ELF-1 (cell line): ENCODE measurements at places on chromosomes 11 and 22.

- peak; percentile 0 for DNase-seq
Measured at GRCh38 chr11:125946712-125947418, 1.0 kb downstream of the VSIG10L2 start.

GRCh38 chr22:49492741-49493251 is 334.9 kb downstream of the BRD1 start:
- no peak for DNase-seq

DNA sequence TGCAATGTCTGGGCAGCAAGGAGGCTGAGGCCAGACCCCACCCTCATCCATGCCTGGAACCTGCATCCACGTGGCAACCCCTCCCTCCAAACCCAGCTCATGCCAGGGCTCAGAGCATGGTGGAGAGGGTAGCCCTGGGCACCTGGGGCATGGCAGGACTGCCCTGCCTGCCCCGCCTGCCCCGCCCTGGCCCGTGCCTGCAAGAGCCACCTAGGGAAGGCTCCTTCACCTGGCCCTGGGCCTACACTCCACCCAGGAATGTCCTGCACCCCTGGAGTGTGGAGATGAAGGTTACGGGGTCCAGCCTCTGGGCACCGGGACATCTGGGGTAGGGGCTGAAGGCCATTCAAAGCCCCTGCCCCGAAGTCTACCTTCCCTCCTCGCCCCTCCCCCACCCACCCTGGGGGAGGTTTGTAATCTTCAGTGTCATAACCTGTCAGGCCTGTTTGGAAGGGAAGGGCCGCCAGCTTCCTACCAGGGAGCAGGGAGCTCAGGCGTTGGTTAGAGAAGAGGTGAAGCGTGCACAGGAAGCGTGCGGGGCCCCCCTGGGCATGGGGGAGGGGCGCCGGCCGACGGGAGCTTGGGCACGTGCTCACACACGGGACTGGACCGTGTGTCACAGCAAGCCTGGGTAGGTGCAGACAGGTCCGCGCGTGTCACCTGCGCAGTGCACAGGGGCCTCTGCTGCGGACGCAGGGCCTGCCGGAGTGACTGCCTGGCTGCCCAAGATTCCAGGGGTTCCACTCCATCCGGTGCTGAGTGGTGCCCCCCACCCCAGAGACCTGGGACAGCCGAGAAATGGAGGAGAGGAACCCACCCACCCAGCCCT is 30.7 kb upstream of the TH start:
- DNase-seq, result peak; percentile 92

DNA sequence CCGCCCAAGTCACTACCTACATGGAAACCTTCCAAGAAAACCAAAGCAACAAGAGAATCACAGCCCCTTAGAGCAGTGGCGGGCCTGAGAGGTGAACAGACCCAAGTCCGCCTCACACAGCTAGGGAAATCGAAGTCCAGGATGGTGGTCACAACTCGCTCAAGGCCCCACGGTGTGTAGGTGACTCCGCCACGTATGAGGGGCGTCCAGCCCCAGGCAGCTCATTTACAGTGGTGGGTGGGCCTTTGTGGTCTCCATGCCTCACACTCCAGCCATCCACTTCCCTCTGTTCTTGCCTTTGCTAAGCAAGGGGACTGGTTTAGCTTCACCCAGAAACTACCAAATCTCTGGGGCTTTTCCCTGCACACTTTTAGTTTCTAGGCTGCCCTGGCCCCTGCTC is 9.7 kb upstream of the TCF20 start:
- no peak for DNase-seq

DNA sequence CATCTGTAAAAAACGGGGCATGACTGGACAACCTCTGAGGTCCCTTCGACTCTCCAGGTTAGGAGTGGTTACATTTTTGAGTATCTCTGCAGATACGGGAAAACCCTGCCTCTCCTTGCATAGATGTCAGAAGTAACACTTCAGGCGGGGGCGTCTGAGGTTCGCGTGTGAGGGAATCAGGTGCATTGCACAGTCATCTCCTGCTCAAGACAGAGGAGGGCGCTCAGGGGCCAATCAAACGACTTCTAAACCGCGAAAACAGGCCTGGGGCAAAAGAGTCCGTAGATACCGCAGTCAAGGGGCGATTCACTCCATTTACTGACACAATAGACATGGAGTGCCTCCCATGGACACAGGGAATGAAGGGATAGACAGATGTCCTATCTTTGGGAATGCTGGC is 31.7 kb downstream of the KIRREL3 start:
- peak; percentile 81 for DNase-seq

GRCh38 chr11:117005758-117006157 is 92.5 kb downstream of the SIK3 start:
- no peak for DNase-seq

DNA sequence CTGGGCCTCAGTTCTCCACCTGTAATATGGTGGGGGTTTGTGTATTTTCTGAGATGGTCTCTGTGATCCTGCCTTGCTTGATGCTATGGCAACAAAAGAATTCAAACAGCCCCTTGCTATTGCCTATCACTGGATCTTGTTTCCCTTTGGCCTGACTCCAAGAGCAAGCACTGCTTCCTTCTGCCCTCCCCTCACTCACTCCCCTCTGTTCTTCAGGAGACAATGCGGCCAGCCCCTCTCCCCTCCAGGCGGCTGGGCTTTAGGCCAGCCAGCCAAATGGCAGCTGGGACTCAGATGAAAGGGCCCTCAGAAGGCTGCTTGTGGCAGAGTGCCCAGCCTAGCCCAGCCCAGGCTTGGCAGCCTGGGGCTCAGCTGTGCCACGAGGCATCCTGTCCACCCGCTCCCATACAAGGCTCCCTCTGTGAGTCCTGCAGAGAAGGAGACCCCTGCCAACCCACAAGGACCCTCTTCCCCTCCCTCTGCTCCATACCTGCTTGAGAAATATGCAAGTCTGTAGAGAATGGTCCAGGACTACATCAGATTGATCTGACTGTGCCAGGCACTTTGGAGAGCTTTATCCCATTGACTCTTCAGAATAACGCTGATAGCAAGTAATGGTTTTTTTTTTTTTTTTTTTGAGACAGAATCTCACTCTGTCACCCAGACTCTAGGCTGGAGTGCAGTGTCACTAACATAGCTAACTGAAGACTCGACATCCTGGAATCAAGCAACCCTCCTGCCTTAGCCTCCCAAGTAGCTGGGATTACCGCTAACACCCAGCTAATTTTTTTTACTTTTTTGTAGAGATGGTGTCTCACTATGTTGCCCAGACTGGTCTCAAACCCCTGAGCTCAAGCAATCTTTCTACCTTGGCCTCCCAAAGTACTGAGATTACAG is 7.6 kb upstream of the KCTD14 start:
- peak; percentile 77 for DNase-seq

DNA sequence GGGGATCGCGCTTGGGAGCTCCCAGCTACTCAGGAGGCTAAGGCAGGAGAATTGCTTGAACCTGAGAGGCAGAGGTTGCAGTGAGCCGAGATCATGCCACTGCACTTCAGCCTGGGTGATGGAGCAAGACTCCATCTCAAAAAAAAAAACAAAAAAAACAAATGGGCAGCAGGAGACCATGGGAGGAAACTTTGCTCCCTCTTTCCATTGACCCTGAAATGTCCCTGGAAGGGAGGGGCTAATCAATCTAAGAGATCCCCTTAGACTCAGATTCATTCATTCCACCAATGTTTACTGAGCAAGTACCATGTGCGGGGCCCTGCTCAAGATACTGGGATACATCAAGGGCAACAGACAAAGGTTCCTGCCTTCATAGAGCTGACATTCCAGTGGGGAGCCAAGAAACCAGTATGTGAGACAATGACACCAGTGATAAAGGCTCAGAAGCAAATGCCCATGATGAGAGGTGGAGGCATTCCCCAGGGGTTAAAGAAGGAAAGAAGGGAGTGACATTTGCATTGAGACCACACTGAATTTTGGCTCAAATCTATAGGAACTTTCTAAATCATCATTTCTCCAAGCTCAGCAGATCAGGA is 37.7 kb upstream of the TFIP11 start:
- no peak for DNase-seq

- DNase-seq, result peak; percentile 93
Measured at GRCh38 chr11:1882265-1883238, 9.1 kb downstream of the PRR33 start.

- DNase-seq, result no peak
Measured at GRCh38 chr11:67054346-67054835, 2.3 kb upstream of the RHOD start.

- DNase-seq, result peak; percentile 70
Measured at GRCh38 chr11:97683733-97684132, 1293.9 kb downstream of the JRKL start.

- peak; percentile 86 for DNase-seq
Measured at GRCh38 chr22:49404576-49405241, 423.0 kb downstream of the BRD1 start.

DNA sequence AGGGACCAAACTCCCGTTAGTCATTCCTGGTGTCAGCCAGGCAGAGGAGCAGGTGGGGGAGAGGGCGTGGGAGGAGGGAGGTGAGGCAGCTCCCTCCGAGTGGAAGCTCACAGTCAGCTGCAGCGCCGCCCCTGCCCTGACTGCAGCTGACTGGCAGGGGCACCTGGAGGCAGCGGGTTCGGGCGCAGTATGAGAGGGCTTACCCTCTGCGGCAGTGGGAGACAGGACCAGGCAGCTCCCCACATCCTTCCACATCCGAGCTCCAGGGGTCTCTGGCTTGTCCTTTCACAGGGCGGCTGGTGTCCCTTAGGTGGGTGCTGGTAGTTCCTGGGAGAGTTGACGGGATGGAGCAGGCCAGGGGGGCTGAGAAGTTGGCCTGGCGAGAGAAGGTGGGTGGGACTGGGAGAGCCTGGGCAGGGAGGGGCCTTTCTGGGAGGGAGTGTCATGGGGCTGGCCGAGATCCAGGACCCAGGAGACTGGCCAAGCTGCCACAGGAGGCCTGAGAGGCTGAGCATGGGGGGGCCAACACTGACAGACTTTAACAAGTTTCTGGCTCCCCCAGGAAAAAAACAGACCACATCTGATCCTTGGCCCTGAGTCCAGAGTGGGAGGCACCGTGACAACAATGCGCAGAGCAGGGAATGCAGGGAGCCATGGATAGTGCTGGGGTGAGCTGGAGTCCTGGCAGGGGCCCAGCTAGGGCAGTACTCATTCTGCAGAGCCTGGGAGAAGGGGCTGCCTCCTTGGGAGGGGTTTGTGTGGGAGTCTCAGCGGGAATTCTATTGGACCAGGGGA is 4.9 kb downstream of the ADORA2A start:
- DNase-seq, result no peak

- no peak for DNase-seq
Measured at GRCh38 chr11:134942681-134943080, 530.6 kb upstream of the B3GAT1 start.

GRCh38 chr22:33958741-33959140 is 38.5 kb upstream of the LARGE1 start:
- no peak for DNase-seq

DNA sequence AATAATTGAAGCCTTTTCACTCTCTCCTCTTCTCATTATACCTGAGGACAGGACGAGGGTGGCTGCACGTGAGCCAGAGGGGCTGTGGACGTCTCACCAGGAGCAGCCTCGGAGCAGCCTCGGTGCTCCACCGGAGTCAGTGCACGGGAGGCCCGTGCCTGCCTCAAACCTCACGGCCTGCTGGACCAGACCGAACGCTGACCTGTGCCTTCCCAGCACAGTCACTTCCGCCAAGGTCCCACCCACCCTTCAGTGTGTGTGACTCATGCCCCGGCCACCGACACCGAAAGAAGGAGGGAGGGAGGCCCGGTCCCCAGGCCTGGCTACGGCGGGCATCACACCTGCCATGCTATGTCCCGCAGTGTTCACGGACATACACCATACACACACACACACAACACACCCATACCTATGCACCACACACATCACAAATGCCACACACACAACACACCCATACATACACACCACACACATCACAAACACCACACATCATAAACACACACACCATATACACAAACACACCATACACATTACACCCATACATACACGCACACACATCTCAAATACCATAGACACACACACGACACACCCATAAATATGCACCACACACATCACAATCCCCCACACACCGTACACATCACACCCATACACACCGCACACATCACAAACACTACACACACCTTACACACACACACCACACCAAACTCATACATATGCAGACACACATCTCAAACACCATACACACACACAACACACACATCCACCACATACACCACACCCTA is 1506.5 kb downstream of the TBC1D22A start:
- DNase-seq, result no peak

DNA sequence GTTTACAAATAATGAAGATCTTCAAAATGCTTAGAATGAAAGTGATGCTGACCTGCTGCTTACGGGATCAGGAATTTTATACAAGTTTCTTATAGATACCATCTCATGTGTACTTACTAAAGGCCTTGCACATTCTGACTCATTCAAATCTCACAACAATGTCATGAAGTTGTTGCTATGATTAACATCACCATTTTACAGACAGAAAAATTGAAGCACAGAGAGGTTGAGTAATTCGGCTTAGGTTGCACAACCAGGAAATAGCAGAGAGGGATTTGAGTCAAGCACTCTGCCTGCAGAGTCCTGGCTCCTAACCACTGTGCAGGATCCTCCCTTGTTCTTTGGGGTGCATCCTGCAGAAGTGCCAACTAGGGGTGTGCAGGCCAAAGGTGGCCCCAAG is 471.9 kb downstream of the MIAT start:
- DNase-seq, result no peak

- no peak for DNase-seq
Measured at GRCh38 chr11:48107188-48107704, 109.4 kb upstream of the OR4B1 start.

DNA sequence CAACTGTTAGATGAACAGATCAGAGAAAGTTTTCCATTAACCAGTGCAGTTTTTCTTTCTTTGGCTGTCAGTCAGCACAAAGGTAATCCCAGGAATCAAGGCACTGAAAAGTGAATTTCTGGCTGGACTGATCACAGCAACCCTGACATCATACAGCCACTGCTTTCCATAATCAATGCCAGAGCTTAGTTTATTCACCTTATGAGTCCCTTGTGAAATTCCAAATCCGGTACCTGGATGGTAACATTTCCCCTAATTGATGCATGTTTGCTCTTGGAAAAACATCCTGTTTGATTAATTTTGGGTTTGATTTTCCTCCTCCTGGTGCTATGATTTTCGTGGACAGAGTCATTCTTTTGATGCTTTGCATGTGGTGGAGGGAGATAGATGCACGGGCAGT is 319.8 kb downstream of the INSC start:
- DNase-seq, result no peak

- no peak for DNase-seq
Measured at GRCh38 chr22:50376085-50376651, 33.0 kb downstream of the PPP6R2 start.

GRCh38 chr11:120326845-120327281 is 1.8 kb downstream of the TLCD5 start:
- DNase-seq, result no peak

GRCh38 chr11:71302534-71302909 is 50.1 kb upstream of the SHANK2 start:
- DNase-seq, result no peak
